ENCODE measurements at places on chromosomes 11 and 22.

GRCh38 chr11:84322211-84322610, 1036.0 kb upstream of the CCDC90B start:
- no peak for DNase-seq

GRCh38 chr11:69096473-69096872, 47.7 kb downstream of the TPCN2 start:
- no peak for DNase-seq

- DNase-seq, result no peak
Observed at GRCh38 chr22:23840026-23840425, 1.2 kb upstream of the DERL3 start.

- DNase-seq, result no peak
Observed at GRCh38 chr11:79890272-79890671, 449.4 kb upstream of the TENM4 start.

GRCh38 chr22:17396516-17396915, 27.3 kb downstream of the CECR2 start:
- DNase-seq, result no peak

DNA sequence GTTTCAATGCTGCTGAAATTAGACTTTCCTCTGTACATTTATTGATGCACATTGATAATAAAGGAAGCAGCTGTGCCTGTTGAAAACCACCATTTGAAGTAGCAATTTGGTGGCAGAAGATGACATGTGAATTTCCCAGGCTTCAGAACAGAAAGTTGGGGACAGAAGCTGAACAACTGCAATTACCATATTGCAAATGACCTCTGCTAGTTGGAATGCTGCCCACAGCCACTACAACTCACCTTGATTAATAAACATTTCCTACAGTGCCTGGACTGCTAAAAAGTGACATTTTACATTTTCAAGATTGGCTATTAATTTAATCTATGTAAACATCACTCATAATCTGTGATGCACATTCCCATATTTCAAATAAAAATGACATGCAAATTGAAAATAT, 208.6 kb downstream of the LUZP2 start:
- no peak for DNase-seq

GRCh38 chr11:20661445-20661844, 7.9 kb upstream of the NELL1 start:
- DNase-seq, result no peak

DNA sequence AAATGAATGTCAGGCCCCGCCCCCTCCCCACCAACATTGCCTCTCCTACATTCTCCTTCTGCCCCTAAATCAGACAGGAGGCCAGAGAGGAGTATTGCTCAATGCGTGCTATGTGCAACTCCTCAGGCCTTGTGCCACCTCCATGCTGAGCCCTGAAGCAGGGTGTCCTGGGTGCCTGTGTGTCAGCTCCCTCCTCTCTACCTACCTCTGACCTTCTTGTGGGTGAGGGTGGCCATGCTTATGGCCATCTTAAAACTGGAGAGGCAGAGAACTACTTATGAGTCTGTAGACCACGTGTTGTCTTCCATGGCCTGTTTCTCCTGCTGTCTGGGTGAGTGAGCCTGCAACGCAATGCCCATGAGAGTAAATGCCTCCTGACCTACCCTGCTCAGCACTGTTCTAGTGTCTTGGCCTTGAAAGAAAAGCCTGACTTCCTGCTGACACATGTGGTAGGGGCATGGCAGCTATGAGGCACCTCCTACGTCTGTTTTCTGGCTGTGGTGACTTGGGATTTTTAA, 10.5 kb downstream of the MCAM start:
- DNase-seq, result no peak

GRCh38 chr22:17232406-17232805, 13.2 kb upstream of the ADA2 start:
- DNase-seq, result no peak

- DNase-seq, result no peak
Observed at GRCh38 chr11:86987679-86988078, 32.5 kb upstream of the FZD4 start.

GRCh38 chr11:34567733-34568132, 53.2 kb upstream of the EHF start:
- DNase-seq, result no peak

- peak; percentile 58 for DNase-seq
Observed at GRCh38 chr11:96228473-96228891, 114.5 kb downstream of the MAML2 start.

GRCh38 chr11:43282607-43283440, 29.0 kb upstream of the API5 start:
- DNase-seq, result peak; percentile 29

DNA sequence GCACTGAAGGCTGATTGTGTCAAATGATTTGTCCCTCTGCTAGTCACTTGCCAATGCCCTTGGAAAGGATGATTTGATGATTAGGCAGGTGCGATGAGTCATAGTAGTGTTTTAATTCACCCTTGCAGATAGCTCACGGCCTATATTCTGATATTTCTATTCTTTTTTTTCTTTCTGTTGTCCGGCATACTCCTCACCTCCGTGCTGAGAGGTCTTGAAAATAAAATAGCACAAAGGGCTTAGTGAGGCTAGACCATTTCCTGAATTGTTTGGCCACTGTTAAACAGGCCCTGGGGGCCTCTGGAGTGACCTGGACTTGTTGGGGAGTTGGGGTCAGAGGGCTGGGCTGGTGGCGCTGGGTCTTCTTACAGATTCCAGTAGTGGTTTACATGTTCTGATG, 99.8 kb downstream of the ZBTB16 start:
- no peak for DNase-seq

- no peak for DNase-seq
Observed at GRCh38 chr11:83970061-83970671, 684.0 kb upstream of the CCDC90B start.

DNA sequence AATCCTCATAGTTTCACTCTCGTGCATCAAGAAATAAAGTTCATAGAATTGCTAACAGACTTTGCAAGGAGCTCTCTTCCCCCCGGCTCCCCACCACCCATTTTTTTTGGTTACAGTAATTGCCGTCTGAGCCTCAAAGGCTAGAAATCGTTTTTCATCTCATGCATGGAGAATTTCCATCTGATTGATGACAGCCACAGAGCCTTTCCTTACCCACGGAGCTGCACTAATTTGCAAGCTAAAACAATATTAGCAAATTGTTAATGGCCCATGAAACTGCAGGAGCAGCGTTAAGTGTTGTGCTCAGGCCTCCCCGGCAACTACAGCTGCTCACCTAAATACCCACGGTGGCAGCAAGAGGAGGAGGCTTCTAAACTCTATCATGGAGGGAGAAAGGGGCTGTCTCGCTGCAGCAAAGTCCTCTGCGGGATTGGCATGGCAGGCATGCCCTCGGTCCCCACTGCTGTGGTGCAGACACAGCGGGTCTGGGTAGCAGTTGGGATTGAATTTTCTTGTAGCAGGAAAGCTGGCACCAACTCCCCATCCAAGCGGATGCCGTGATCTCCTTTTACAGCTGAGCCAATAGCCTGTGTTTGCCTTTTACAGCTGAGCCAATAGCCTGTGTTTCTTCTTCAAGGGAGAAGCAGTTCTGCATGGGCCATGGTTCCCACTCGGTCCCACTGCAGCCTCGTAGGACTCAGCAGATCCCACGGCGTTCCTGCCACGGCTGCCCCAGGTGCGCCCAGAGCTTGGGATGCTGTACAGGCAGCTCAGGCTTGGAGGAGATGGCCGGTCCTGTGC, 412.3 kb downstream of the BRD1 start:
- no peak for DNase-seq

DNA sequence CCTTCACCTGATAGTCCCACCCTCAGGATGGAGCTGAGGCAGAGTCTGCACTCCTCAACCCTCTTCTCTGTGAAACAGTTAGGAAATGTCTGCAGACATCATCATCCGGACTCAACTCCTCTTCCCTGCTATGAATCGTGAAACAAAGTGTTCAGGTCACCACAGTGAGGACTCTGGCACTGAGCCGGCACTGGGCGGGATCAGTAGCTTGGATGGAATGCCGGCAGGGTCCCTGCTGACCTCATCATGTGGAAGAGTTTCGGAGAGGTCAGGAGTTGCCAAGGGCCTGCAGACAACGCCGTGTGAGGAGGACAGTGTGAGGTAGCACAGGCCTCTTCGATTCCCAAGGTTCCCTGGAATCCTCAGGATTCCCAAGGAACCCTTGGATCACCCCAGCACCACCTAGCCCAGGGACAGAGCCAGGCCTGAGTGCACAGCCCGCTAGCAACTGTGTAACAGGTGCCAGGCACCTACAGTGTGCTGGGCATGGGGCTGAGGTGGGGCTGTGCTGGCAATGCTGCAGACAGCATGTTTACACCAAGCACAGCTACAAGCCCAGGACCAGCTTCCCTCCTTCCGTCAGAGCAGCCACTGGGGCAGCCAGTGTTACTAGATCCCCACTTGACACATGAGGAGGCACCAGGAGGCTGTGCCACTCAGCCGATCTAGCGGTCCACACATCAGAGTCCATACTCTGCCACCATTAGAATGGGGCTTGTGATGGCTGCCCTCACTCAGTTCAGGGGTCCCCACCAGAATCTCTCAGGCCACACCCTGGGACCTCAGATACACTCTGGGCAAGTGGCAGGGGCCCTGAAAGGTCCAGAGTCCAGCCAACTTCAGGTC, 693 bp upstream of the LINC01488 start:
- DNase-seq, result no peak

DNA sequence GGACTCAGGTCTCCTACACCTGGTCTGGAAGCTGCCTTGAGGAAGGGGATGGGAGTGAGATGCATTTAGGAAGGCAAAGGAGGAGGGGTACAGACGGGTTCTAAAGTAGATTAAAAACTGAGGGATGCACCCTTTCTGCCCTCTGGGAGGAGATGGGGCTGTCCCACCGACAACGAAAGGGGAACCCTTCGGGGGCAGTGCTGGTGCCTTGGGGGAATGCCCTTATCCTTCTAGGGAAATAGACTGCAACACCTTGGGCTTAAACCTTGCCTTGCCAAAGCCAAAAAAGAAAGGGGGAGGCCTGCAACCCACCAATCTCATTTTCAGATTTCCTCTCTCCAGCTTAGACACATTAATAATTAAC, 89.8 kb downstream of the PLEKHA7 start:
- DNase-seq, result no peak

DNA sequence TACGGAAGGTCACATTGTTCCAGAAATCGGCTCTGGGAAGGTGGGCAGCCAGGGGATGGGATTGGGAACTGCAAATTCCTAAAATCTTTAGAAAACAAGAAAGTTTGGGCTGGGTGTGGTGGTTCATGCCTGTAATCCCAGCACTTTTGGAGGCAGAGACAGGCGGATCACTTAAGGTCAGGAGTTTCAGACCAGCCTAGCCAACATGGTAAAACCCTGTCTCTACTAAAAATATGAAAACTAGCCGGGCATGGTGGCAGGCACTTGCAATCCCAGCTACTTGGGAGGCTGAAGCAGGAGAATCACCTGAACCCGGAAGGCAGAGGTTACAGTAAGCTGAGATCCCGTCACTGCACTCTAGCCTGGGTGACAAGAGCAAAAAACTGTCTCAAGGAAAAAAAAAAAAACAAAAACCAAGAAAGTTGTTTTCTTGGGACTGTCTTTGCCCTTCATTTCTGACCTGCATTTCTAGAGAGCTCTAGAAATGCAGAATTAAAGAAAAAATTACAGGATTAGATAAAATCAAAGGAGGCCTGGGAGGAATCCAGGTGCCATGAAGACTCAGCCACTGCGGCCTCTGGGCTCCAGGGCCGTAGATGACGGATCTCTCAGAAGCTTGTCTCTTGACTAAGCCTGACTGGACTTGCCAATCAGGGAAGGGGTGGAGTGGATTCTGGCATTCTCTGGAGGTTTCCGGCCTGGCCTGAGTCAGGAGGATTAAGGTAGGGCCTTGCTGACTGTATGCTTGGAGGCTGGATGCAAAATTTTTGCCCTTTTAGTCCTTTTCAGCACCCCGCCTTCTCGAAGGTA, 5.3 kb upstream of the MALAT1 start:
- peak; percentile 77 for DNase-seq

DNA sequence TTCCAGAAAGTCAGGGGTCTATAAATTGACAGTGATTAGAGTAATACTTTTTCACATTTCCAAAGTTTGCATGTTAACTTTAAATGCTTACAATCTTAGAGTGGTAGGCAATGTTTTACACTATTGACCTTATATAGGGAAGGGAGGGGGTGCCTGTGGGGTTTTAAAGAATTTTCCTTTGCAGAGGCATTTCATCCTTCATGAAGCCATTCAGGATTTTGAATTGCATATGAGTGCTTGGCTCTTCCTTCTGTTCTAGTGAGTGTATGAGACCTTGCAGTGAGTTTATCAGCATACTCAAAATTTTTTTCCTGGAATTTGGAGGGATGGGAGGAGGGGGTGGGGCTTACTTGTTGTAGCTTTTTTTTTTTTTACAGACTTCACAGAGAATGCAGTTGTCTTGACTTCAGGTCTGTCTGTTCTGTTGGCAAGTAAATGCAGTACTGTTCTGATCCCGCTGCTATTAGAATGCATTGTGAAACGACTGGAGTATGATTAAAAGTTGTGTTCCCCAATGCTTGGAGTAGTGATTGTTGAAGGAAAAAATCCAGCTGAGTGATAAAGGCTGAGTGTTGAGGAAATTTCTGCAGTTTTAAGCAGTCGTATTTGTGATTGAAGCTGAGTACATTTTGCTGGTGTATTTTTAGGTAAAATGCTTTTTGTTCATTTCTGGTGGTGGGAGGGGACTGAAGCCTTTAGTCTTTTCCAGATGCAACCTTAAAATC, 5.3 kb downstream of the MALAT1 start:
- no peak for DNase-seq

GRCh38 chr11:118078911-118079411, 2.1 kb downstream of the TMPRSS4 start:
- DNase-seq, result no peak

DNA sequence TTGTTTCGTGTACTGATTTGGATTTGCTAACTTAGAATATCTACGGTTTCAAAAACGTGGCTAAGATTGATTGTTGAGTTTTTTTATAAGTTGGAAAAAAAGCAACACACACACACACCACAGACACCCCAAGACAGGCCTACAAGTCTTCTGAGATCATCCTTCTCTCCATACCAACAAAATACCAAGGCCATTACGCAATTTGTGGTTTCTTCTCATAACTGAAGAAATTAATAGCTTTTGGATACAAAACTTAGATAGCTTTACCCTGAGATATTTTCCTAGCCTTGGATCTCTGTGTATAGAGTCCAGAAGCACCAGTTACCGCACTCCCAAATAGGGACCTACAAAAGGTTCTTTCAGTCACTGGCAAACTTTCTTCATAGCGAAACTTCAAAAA, 113.6 kb downstream of the SIK3 start:
- DNase-seq, result no peak

GRCh38 chr22:21001601-21002325, at the start of gene THAP7:
Gene THAP7 (minus strand): TSS chr22:21002118. CDS start chr22:21001911, 207 bp downstream.
- peak; percentile 92 for DNase-seq

GRCh38 chr11:60977836-60978235, 6.4 kb downstream of the CD6 start:
- DNase-seq, result no peak

- DNase-seq, result no peak
Observed at GRCh38 chr11:29801561-29801960, 215.3 kb downstream of the KCNA4 start.

DNA sequence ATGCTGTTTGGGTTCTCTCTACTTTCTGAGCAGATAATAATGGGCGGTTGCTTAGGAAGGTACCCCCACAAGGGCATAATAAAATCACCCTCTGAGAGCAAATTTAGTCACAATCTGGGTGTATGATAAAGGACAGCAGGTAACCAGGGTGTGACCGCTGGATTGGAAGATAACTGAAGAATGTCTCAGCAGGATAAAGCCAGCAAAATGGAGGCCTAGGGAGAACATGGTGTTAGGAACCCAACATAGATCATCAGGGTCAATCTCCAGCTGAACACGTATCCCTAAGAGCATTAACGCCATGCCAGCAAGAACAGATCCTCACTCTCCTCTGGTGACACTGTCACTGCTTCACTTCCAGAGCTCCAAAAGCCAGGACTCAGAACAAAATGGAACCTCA, 64.5 kb upstream of the SCUBE2 start:
- DNase-seq, result no peak

GRCh38 chr22:17769013-17769715, 5.1 kb downstream of the BID start:
- no peak for DNase-seq

All from omental fat pad (tissue), 4 donors.